Upper lobe of right lung (tissue), 1 donor: ENCODE measurements at places on chromosomes 1 and 21. TPM values are rescaled to one million over a fixed set of nuclear protein-coding genes. Genes with fewer than 3 reads are reported as not detected.

Gene PALMD
- total RNA-seq: 21.5 TPM

Gene RGL1
- 40.9 TPM for total RNA-seq

Gene GCSAML
- 2.7 TPM for total RNA-seq

Gene SLC9C2
- 0.26 TPM for total RNA-seq

Gene OR2T35
- not detected for total RNA-seq

Gene MX1
- 142 TPM for total RNA-seq

Gene S100A2
- total RNA-seq: 5.6 TPM

Gene GGPS1
- 33.1 TPM for total RNA-seq

Gene SLC45A1
- 1.9 TPM for total RNA-seq

Gene LRRC8B
- 22.3 TPM for total RNA-seq

Gene GPR37L1
- total RNA-seq: 0.06 TPM

Gene AMY1B
- total RNA-seq: 4.1 TPM

Gene CFAP74
- 0.35 TPM for total RNA-seq

Gene FAM163A
- not detected for total RNA-seq

Gene SLC25A34
- 3.0 TPM for total RNA-seq

Gene TMEM82
- total RNA-seq: not detected

Gene MSH4
- total RNA-seq: 0.96 TPM

Gene PPP2R5A
- total RNA-seq: 88.4 TPM

Gene HRNR
- not detected for total RNA-seq

Gene TMEM234
- total RNA-seq: 22.3 TPM

Gene KCND3
- 6.3 TPM for total RNA-seq

Gene POU3F1
- total RNA-seq: not detected

Gene RAP1GAP
- 62.4 TPM for total RNA-seq

Gene ZNF683
- total RNA-seq: 1.1 TPM

Gene FGR
- 149 TPM for total RNA-seq

Gene IQCC
- 1.2 TPM for total RNA-seq

Gene LCE2C
- total RNA-seq: not detected

Gene CR2
- total RNA-seq: 0.12 TPM

Gene DDOST
- total RNA-seq: 161 TPM

Gene VWA5B1
- total RNA-seq: 0.09 TPM

Gene CLCA1
- total RNA-seq: not detected

Gene PRKAA2
- 3.8 TPM for total RNA-seq

Gene HOOK1
- 18.5 TPM for total RNA-seq

Gene DMRTA2
- not detected for total RNA-seq

Gene SMPDL3B
- 29.1 TPM for total RNA-seq

Gene GREM2
- 0.64 TPM for total RNA-seq

Gene TNFRSF4
- total RNA-seq: 7.7 TPM

Gene ILF2
- 86.1 TPM for total RNA-seq

Gene NES
- total RNA-seq: 54.7 TPM

Gene EXO1
- 0.32 TPM for total RNA-seq

Gene SYCP1
- not detected for total RNA-seq

Gene KCNC4
- 11.1 TPM for total RNA-seq

Gene H6PD
- total RNA-seq: 43.7 TPM

Gene MPL
- 0.61 TPM for total RNA-seq

Gene SEC16B
- 2.2 TPM for total RNA-seq

Gene TMOD4
- not detected for total RNA-seq

Gene OR10J1
- not detected for total RNA-seq

Gene KRTAP19-1
- not detected for total RNA-seq
